Stimulated activated CD8-positive, alpha-beta memory T cell treated with anti-CD3 and anti-CD28 coated beads, Interleukin-2, amount 100 ng/mL, for 1 hour (primary cell): ENCODE measurements at places on chromosomes 2 and 18.

GRCh38 chr18:66078925-66079800 is 328.4 kb downstream of the CDH7 start:
- DNase-seq = no peak

- DNase-seq = no peak
Observed at GRCh38 chr18:34911661-34912384, 129.4 kb upstream of the MAPRE2 start.

DNA sequence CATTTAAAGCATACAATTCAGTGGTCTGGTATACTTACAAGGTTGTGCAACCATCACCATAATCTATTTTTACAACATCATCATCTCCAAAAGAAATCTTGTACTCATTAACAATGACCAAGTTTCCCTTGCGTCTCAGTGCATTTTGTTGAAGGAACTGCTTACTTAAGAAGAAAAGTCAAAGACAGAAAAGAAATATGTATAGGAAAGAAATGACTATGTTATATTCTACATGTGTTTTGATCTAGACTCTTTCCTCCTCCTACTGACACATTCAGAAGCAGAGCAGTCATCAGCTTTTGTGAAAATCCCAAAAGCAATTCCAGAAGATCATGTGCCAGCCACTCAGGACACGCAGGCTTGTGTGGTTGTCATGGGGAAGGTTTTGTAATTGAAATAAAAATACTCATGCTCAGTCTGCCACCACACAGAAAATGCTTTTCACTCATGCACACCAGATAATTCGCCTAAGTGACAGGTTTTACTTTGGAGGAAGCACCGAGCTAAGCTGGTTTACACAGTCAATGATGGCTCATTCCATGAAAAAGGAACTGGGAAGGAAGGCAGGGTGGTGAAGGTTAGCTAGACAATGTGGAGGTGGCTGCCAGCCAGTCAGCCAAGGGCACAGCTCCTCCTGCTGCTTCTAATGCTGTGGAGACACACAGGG is 158.5 kb upstream of the REV1 start:
- DNase-seq = no peak

GRCh38 chr2:210626849-210627248 is 70.5 kb downstream of the CPS1 start:
- no peak for DNase-seq

DNA sequence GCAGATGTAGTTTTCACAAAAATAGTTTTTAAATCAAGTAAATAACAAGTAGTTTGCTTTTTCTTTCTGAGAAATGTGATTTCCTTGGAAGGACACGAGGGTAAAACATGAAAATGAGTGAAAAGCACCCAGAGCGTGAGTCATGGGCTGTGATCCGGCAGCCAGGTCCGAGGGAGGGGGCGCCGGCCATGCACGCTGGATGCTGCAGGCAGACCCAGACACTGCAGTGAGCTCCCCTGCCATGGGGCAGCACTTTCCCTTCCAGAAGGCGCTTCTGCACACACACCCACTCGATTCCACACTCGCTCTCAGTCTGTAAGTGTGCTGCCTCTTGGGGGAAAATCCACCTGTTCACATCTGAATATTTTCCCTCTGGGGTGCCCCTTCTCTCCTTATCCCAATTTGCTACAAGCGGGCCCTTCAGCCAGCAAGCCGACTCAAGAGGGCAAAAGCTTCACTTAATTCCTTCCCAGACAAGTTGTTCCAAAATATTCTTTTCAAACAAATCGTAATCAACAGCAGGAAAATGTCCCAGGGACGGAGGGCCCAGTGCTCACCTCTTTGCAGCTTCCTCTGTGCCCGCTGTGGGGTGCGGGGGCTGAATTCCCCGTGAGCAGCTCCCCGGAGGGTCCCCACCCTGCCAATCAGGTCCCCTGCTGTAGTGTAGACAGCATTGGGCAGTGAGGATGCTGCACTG is 87.0 kb upstream of the ID2 start:
- DNase-seq = no peak

GRCh38 chr2:10053351-10053750 is 10.0 kb downstream of the KLF11 start:
- DNase-seq = no peak

DNA sequence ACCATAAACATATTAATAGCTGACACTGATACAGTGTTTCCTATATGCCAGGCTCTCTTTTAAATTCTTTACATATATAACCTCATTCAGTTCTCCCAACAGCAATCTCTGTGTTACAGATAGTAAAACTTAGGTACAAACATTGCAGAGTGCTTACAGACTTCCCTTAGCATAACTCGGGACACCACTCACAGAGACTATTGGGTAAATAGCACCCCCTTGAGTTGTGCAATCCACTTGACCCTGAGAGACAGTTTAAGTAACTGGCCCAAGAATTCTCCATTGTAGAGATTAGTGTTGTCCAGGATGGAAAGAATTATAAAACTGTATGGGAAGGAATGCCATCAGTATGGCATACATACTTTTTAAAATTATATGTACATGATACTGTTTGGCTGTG is 110.1 kb downstream of the POLE4 start:
- DNase-seq = no peak

- no peak for DNase-seq
Observed at GRCh38 chr2:196941398-196942078, 15.0 kb upstream of the PGAP1 start.

- no peak for DNase-seq
Observed at GRCh38 chr2:32562906-32563305, 64.9 kb upstream of the TTC27 start.

GRCh38 chr2:86118130-86118529 is 12.1 kb downstream of the PTCD3 start:
- DNase-seq = no peak

GRCh38 chr2:219661955-219662395 is 34.5 kb downstream of the SLC4A3 start:
- DNase-seq = no peak

DNA sequence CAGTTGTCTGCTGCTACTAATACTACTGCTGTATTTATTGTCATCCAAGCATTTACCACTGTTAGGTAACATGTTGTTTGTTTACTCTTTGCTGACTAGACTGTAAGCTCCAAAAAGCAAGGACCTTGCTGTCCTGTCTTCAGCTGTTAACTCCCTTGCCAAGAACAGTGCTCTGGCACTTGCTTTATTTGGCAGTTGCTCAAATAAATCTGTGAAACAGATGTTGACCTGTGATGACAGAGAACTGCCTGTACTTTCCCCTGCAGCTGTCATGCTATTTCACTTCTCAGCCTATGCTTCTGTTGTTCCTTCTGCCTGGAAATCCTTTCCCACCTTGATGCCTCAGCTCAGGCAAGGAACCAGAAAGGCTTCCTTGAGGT is 181.2 kb downstream of the ATAD2B start:
- no peak for DNase-seq

DNA sequence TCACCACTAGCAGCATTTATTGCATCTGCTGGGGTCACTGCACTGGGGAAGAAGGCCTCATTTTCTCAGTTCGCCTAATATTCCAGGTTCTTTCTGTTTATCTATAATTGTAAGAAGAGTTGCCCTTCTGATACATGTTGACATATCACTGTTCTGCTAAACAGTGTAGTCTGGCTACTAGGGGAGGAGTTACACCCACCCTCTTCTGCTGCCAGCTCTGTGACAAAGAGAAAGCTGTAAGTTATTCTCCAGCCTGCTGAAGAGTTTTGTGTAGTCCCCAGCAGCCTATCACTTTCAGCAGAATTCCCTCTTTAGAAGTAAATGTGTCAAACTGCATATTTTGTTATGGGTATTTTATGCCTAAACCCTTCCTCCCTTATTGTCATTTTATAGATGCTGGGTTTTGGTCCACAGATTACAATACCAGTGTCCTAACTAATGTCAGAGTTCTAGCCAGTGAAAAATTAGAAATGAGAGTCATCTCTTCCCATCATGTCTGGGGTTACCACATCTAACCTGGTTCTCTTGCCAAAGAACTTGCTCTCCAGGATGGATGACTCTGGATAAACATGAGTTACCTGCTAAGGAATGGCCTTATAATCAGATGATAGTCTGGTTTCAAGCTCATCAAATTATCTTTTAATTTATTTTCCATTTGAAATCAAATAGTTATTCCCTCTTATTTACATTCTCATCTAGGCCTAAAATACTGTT is 5.6 kb upstream of the MBOAT2 start:
- no peak for DNase-seq

- no peak for DNase-seq
Observed at GRCh38 chr2:110735366-110735765, 3.0 kb downstream of the ACOXL start.

DNA sequence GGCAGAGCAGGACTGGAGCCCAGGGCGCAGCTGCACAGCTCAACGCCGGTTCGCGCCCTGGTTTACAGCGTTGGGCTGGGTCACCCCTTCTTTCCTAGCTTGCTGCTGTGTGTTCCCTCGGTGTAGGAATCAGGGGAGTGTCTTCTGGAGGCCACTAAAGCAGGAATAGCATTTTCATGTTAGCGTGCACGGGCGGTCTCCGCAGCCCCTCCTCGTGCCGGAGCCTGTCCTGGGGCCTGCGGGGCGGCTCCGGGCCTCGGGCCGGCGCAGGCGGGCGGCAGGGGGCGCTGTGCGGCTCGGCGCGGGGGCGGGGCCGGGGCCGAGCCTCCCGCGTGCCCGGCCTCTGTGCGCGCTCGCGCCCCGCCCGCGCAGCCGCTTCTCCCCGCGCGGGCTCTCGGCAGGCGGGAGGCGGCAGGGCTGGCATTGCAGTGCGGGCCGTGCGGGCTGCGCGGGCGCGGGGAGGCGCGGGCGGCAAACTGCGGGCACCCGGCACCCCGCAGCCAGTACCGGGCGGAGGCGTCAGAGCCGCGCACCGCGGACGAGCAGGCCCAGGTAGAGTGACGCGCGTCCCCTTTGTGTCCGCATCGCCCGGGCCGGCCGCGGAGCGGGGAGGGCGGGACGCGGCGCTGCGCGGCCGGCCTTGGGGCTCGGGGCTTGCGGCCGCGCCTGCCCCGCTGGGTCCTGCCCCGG is at the start of gene RNF144A:
Gene RNF144A (plus strand): TSS at position 342 of the 690 bp plus-strand sequence. CDS start 79,515 bp downstream, outside the sequence.
- peak; percentile 53 for DNase-seq

GRCh38 chr18:8215741-8216140 is 393.5 kb upstream of the RAB12 start:
- DNase-seq = no peak

- no peak for DNase-seq
Observed at GRCh38 chr2:44944102-44944951, 2.8 kb downstream of the SIX3 start.

GRCh38 chr2:110861616-110862260 is 129.4 kb downstream of the ACOXL start:
- no peak for DNase-seq

DNA sequence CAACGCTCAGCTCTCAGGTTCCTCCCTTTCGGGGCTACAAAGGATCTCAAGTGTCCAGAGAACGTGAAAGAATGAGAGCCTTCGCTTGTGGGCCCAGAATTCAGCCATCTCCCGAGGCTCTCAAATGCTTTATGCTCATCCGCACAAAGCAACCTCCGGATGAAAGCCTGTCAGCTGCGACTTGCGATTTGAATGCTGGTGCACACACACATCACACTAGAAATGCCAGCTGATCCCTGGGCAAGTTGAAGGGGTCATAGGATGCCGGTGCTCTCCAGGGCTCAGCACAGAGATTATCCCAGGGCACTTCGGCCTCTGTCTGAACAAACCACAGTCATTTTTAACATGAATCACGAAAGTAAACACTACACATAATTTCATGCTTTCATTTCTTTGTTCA is 141.8 kb upstream of the MYT1L start:
- DNase-seq = no peak

- DNase-seq = no peak
Observed at GRCh38 chr2:45750001-45750400, 98.5 kb downstream of the PRKCE start.

DNA sequence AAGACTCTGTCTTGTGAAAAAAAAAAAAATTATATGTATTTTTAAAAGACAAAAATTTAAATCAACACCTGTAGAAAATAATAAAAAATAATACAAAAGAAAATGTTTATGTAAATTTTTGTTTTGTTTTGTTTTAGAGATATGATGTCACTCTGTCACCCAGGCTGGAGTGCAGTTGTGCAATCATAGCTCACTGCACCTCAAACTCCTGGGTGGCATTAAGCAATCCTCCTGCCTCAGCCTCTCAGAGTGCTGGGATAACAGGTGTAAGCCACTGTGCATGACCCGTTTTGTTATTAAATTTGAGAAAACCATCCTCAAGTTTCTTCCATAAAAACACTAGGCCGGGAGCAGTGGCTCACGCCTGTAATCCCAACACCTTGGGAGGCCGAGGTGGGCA is 56.2 kb upstream of the B3GNT7 start:
- DNase-seq = no peak

- DNase-seq = no peak
Observed at GRCh38 chr2:9143264-9143815, 63.3 kb upstream of the ASAP2 start.

- no peak for DNase-seq
Observed at GRCh38 chr2:101463421-101463820, 11.5 kb downstream of the RFX8 start.

DNA sequence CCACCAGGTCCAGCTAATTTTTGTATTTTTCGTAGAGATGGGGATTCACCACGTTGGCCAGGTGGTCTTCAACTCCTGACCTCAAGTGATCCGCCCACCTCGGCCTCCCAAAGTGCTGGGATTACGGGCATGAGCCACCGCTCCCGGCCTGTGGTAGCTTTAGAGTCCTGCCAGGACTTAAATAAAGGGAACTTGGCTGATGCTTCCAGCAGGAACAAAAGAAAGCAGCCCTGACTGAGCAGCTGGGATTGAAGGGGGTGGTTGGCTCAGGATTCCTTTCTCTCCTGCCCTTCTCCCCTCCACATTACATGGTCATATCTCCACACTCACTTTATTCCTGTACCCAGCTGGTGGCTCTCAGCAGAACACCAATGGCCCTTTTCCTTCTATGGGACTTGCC is 20.0 kb downstream of the EFHD1 start:
- DNase-seq = no peak

GRCh38 chr2:124402274-124402673 is 377.2 kb downstream of the CNTNAP5 start:
- DNase-seq = no peak

- DNase-seq = no peak
Observed at GRCh38 chr18:52615943-52616342, 275.9 kb downstream of the DCC start.

- no peak for DNase-seq
Observed at GRCh38 chr18:52648201-52648600, 308.2 kb downstream of the DCC start.

DNA sequence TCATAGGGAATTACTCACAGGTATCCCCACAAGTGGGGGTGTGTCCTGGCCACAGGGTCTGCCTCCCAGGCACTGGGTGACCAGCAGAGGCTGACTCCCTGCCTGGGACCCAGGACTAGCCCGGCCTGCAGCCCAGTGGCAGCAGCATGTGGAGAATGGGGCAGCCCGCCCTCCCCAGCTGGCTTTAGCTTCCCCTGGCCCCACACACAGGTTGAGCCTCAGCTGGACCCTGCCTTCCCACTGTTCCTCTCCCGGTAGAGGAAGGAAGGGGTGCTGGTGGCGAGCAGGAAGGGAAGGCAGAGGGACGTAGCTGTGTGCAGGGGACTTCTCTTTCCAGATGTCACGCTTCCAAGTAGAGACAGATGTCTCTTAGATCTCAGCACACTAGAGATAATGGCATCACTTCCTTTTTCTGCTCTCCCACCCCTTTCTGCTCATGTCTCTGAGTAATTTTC is 51.4 kb downstream of the EMILIN2 start:
- no peak for DNase-seq
